ENCODE measurements at places on chromosomes 12 and 14.
A peak's percentile ranks its signal among the peaks of the same experiment; 100 is the strongest.

GRCh38 chr12:79997096-79997791 lies 62.3 kb upstream of the PPP1R12A start:
- no peak for DNase-seq

DNA sequence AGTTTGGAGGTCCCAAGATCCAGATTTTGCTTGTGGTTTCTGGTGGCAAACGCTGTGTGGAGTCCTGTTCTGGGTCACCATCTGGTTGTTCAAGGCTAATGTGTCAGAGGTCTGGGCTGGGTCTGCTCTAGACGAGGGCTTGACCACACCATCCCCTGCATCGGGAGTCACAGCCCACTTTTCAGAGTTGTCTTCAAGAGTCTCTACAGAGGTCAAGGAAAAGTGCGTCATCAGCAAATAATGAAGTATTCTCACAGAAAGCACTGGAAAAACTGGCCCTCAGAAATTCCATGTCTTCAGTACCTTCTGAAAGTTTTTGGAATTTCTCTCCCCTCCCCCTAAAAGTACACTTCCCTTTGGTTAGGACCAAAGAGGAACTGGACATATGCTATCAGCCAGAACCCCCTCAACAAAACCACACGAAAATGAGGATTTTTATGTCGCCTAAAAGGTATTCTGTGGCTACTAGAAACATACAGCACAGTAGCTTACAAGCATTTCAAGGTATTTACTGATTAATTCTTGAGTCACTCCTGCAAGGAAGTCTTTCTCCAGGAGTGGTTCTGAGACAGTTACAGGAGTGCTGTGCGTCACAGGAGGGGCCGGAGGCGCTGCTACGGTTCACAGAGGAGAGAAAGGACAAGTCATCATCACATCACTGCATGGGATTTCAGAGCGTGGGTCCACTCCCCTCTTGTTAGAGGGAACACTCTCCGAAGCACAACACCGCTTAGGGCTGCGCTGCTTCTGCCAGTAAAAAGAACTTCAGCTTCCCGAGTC lies 35.4 kb downstream of the RAD52 start:
- peak; percentile 40 for DNase-seq

DNA sequence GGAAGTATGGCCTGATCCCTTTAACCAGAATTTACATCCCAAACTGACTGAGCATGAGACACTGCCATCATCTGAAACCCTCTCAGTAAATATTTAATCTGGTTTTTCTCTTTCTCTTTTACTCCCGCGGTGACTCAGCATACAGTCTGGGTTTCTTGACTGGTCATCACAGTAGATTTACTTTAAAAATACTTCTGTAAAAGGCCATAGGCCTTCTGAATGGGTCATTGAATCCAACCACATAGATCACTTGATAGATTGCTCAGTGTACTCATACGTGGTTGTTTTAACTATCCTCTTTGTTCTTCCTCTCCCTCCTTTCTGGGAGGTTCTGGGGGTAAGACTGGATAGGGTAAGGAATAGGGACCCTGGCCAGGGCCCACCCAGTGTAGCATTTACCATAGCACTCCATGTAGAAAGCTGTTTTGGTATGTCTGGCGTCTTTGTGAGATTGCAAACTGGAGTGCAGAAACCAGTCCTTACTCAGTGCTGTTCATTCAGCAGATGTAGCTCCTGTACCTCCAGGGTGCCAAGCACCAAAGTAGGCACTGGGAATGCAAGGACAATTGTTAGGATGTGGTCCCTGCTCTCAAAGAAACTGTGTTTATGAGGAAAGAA lies 165.7 kb downstream of the SRGAP1 start:
- peak; percentile 42 for DNase-seq

- peak; percentile 82 for DNase-seq
Observed at GRCh38 chr12:3252450-3252891, 175.3 kb downstream of the TSPAN9 start.

DNA sequence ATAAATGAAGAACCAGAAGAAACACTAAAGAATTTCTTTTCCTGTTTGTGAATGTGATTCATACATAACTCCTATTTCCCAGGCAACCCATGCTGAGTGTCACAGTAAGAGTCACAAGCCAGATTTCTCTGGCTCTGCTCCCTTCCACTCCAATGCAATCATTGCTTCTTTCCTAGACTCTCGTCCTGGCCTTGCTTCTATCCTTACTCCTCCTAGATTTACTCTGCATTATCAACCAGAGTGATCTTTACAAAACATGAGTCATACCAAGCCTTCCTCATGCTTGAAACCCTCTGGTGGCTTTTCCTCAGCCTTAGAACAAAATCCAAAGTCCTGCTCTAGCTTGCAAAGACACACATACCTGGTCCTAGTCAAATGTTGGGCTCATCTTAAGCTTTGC lies 13.3 kb downstream of the IL22 start:
- DNase-seq = no peak

DNA sequence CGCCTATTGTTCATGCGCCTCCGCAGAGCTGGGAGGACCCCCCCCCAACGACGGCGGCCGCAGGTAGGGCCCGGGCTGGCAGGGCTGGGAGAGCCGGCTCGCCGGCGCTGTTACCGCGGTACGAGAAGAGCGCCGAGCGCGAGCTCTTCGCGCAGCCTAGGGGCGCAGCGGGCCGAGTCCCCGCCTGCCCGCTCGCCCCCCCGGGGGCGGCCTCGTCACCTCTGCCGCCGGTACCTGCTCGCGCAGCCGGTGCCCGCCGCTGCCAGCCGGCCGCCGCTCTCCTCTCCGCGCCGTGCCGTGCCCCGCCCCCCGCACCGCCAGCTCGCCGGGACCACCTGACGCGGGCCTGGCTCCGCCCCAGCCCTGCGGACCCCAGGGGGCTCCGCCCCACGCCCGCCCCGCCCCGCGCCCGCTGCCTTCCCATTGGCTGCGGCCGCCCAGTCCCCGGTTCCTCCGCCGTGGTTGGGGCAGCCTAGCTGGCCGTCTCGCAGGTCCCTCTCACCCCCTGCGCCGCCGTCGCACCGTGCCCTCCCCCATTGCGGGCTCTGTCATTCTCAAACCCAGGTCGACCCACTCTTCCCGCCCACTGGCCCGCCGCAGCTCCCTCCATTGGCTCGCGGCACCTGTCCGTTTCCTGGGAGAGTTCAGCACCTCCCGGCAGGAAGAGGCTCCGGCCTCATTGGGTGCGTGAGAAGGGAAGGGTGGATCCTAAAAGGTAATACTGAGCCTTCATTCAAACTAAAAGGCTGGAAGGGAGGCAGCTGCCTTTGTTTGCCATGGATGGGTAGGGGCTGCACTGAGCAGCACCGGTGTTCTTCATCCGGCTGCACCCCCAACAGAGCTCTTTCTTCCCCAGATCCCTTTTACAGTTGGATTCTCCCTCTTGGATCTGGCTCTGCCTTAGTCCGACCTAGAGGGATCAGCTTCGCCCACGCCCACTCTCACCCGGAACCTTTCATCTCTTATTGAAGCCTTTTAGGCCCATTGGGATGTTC lies at the start of gene MAP3K9:
Gene MAP3K9, minus strand, starts transcription at position 289 of the 995 bp plus-strand sequence. CDS start 342 bp downstream, outside the sequence.
- DNase-seq = peak; percentile 54

- DNase-seq = no peak
Observed at GRCh38 chr12:66426696-66427095, 124.4 kb downstream of the HELB start.

- no peak for DNase-seq
Observed at GRCh38 chr12:108048686-108049085, 80.4 kb upstream of the WSCD2 start.

DNA sequence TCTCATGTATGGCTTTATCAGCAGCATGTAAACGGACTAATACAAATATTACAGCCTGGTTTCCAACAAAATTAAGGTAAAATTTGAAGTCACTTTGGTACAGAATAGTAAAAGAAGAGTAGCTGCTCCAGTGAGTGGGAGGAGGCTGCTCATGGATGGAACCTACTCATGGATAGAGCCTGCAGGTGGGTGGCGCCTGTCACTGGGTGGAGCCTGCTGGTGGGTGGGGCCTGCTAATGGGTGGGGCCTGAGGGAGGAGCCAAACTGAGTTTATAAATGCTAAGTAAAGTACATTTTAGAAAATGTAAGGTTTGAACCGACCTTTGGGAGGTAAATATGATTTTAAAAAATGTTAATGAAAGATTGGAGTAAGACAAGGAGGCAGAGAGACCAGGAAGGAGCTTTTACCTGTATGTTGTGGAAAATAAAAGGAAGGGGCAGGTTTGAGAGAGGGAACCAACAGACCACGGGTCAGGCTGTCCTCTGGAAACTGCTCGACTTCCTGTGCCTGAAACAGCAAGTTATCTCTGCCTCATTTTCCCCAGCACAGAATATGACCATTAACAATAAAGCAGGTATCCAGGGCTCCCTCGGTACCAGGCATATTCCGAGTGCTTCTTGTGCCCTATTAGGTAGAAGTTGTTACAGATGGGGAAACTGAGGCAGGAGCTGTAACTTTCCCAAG lies 55.9 kb upstream of the SEL1L start:
- no peak for DNase-seq

- no peak for DNase-seq
Observed at GRCh38 chr12:110534811-110535210, 32.7 kb downstream of the RAD9B start.

DNA sequence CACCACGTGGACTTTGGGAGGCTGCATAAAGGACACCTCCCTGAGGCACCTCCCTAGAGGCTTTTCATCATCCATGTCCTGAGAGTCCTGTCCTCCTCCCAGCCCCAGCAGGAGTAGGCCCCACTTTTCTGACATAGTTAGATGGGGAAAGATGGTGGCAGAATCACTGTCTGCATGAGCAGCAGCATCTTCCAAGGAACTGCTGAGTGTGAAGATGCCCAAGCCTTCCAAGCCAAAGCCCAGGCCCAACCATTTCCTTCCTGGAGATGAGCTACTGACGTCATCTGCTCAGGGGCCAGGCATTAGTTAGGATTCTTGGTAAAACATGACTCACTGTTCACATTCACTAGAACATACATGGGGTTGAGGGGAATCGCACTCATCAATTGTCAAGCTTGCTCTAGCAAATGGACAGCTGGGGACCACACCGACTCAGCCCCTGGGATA lies 37.3 kb downstream of the VDR start:
- DNase-seq = peak; percentile 57

DNA sequence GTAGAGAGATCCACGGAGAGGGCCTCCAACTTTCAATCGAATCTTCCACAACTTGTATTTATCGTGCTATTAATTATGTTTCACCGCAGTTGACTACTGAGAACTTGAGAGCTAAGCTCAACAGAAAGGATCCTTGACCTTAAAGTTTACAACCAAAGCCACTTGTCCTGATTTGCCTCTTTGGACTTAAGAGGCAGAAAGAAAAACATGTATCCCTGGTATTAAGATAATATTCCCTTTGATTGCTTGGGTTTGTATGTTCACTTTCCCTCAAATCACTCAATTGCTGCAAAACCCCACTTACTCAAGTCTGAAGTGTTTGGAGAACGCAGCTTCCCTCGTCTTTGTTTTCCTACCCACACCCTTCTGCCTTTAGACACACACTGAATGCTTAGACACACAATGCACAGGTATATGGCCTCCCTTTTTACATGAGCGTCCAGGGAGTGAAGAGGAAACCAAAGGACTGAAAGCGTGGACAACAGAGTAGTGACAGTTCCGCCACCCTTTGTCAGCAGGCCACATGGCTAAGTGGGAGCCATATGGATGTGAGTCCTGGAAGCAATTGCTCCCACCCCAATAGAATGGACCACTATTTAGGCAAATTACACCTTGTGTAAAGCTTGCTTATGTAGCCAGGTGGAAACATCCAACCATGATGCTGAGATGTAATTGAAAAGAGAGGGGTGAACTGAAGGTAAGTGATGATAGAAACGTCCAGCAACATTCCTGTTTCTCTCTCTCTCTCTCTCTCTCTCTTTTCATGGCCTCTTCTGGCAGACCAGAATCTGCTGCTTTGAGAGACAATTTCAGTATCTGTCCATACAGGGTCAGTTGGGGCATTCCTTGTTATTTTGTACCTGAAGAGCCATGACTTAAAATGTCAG lies 1.4 kb upstream of the PKP2 start:
- no peak for DNase-seq

- no peak for DNase-seq
Observed at GRCh38 chr12:125356111-125356510, 290.9 kb downstream of the AACS start.

DNA sequence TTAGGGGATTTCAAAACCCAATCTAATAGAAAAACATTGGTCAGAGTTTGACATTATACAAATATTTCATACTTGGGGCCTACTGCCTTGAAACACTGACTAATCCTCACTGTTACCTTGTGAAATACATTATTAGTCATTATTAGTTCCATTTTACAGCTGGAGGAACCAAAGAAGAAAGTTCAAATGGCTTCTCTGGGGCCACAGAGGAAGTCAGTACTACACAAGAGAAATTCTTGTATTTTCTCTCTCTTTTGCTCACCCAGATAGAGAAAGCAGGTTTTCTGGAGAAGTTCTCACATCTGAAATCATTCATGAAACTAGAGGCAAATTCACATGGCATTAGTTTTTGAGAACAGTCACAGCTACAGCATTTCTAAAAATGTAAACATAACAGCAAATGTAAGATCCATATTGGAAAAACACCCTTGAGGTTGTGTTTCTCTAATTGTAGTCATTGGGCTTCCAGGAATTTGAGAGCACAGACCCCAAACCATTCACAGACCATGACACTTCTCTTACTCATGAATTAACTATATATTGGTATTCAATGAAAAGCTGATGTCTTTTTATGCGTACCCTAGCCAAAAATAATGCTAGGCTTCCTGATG lies 83.0 kb downstream of the LLPH start:
- no peak for DNase-seq

DNA sequence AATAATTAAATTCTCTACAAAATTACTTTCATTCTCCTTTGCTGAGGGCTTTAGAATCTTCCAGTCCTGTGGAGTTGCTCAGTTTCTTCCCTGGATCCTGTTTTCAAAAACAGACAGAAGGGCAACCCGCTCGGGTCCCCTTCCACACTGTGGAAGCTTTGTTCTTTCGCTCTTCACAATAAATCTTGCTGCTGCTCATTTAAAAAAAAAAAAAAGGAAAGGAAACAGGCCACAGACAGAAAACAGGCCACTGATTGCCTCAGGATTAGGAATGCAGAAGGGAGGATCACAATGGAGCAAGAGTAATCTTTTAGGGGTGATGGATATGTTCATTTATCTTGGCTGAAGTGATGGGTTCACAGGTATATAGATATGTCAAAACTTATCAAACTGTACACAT lies 29.5 kb upstream of the HIGD1C start:
- DNase-seq = no peak
